ENCODE measurements at places on chromosomes 11 and 22. TPM values are rescaled to one million over a fixed set of nuclear protein-coding genes. Genes with fewer than 3 reads are reported as not detected.

GRCh38 chr22:37312549-37313183, 30.4 kb downstream of the CYTH4 start:
- no peak for DNase-seq

- peak; percentile 81 for DNase-seq
These were observed 21.6 kb downstream of the PPARA start for GRCh38 chr22:46171940-46172339.

GRCh38 chr11:13258855-13259254, 18.7 kb upstream of the BMAL1 start:
- no peak for DNase-seq

- peak; percentile 3 for DNase-seq
These were observed 73.6 kb upstream of the MYO18B start for GRCh38 chr22:25668437-25668836.

DNA sequence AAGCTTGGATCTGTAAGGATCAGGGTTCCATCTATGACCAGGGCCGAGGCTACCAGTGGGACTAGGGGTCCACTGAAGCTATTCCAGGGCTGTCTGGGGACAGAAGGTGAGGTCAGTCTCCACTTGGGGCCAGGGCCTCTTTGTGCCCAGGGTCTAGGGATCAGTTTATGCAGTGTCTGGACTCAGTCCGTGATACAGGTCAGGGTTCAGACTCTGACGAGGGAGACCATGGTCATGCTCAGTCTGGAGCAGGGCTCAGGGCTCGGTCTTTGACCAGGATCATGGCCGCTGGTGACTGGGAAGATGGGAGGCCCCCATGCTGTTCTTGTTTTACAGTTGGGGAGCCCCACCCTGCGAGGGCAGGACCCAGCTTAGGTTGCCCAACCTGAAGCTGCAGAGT, 11.8 kb downstream of the TSSC4 start:
- no peak for DNase-seq

Gene FXYD2
- total RNA-seq, result not detected

DNA sequence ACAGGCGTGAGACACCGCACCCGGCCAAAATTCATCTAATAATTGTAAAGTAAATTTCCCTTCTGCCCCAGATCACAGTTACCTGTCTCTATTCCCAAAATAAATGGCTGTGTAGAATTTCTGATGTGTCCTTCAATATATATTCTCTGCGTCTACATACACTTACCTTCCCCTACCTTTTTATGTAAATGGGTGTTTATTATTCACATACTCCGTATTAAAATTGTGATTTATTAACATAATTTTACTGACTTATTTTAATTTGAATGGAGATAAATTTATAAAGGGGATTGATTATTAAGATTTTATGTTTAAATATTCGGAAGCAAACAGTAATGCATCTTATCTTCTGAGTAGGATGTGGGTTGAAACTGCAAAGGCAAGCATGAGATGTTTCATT, 16.4 kb upstream of the ZNF280A start:
- no peak for DNase-seq

GRCh38 chr22:42688241-42689211, 32.1 kb downstream of the A4GALT start:
- DNase-seq, result peak; percentile 93

GRCh38 chr11:33507356-33507755, 193.3 kb downstream of the C11orf91 start:
- DNase-seq, result no peak

- DNase-seq, result peak; percentile 95
These were observed 63.4 kb downstream of the NRXN2 start for GRCh38 chr11:64659417-64660144.

GRCh38 chr22:47013861-47014635, 251.6 kb downstream of the TBC1D22A start:
- DNase-seq, result no peak

GRCh38 chr11:67356864-67357561, 3.7 kb upstream of the POLD4 start:
- peak; percentile 77 for DNase-seq

Gene CARS1
- total RNA-seq, result 44.3 TPM

Gene INS
- not detected for total RNA-seq

DNA sequence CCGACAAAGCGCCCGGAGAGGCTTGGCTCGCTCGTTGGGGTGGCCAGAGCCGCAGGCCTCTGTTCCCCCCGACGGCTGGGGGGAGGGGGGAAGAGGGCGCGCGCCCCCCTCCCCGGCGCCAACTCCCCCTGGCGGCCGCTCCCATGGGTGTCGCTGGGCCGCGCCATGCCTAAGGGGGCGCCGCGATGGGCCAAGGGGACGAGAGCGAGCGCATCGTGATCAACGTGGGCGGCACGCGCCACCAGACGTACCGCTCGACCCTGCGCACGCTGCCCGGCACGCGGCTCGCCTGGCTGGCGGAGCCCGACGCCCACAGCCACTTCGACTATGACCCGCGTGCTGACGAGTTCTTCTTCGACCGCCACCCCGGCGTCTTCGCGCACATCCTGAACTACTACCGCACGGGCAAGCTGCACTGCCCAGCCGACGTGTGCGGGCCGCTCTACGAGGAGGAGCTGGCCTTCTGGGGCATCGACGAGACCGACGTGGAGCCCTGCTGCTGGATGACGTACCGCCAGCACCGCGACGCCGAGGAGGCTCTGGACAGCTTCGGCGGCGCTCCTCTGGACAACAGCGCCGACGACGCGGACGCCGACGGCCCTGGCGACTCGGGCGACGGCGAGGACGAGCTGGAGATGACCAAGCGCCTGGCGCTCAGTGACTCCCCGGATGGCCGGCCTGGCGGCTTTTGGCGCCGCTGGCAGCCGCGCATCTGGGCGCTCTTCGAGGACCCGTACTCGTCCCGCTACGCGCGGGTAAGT, 1.4 kb downstream of the KCNC1 start:
- no peak for DNase-seq

Gene ANO5
- not detected for total RNA-seq

DNA sequence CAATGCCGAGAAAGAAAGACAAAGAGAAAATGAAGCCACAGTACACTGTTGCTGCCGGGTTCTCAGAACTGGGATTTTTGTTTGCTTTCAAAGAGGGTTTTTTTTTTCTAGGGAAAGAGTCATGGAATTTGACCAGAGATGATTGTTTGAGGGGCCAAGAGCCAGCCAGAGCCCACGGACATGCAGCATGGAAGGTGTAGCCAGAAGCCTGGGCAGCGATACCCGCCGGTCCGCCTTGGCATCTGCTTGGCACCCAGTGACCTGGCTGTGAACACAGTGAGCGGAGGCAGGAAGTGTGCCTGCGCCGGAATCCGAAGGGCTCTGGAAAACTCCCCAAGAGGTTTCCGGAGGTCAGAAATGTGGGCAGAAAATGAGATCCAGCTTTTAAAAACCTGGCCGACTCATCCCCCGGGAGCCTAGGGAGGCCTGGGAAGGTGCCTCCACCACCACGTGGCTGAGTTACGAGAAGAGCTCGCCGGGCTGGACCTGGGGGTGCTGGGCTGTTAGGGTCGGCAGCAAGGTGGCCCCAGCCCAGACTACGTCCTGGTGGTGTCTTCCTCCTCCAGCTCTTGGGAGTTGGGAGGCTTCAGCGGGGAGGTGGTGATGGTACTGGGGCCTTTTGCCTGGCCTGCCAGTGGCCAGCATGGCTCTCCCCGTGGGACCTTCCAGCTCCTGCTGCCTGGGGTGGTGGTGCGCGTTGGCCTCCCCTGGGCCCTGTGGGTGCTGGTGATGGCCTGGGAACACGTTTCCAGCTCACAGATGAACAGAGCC, 61.6 kb upstream of the PPARA start:
- DNase-seq, result peak; percentile 91

Gene MMP7
- total RNA-seq, result not detected

Gene APOL5
- total RNA-seq, result not detected

Gene SYT9
- not detected for total RNA-seq

GRCh38 chr11:128691802-128692752, 1.8 kb upstream of the FLI1 start:
- no peak for DNase-seq

GRCh38 chr11:87263979-87264378, 226.2 kb downstream of the TMEM135 start:
- DNase-seq, result no peak

Gene TSSK2
- not detected for total RNA-seq

GRCh38 chr11:76657187-76658170, 13.1 kb downstream of the LRRC32 start:
- no peak for DNase-seq

DNA sequence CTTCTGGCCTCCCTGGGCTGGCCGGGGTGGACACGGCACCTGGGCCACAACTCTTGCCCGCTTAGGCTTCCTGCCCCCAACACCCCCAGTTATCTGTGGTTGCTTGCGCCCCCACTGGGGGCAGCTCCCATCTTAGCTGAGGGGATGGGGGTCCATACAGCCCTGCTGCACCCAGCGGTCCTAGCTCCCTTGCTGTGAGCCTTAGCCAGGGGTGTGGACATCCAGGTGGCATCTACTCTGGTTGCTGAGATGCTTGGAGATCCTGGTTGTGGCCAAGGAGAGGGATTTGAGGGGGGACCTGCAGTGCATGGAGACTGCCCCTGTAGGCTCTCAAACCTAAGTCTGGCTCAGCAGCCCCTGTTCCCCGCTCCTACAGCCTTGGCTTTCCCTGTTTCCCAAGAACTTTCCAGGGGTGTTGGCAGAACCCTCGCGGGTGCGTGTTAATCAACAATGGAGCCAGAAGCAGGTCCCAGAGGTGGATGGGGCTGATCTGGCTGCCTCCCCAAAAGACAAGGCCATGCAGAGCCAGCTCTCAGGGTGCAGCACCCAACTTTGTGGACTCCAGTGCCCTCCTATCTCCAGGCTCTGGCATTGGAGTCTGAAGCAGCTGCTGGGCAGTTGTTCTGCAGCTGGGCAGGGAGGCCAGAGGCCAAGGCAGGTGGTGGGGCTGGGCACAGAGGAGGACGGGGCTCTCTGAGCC, 3.3 kb downstream of the KCNQ1 start:
- DNase-seq, result no peak

- no peak for DNase-seq
These were observed 339.4 kb downstream of the CADM1 start for GRCh38 chr11:115164774-115165173.

DNA sequence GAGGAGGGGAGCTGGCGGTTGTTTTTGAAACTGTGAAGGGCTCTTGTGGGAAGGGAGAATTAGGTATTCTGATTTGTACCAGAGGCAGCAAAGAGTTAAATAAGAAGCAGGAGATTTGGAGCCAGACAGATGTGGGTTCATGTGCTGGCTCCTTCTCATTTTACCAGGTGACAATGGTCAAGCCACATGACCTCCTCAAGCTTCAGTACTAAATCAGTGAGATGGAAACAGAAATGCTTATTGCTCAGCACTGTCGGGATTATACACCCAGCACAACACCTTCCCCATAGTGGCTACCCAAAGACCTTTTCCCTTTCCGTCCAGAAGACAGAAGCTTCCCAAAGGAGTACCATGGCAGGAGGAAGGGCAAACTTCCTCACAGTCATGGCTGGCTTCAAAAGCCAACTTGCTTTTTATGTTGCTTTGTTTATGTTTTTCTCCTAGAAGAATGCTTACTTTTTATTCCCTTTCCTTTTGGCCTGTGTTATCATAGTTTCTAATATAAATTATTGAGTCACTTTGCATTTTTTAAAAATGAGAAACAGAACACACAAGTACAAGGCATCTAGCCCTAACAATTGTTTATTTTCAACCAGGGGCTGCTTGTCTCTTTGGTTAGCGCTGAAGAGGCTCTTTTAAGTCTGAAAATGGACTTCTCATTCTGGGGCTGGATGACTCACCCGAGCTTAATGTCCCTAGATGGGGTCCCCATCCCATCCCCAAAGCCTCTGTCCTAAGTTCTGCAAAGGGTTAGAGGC, 181.5 kb upstream of the ZBED5 start:
- no peak for DNase-seq

DNA sequence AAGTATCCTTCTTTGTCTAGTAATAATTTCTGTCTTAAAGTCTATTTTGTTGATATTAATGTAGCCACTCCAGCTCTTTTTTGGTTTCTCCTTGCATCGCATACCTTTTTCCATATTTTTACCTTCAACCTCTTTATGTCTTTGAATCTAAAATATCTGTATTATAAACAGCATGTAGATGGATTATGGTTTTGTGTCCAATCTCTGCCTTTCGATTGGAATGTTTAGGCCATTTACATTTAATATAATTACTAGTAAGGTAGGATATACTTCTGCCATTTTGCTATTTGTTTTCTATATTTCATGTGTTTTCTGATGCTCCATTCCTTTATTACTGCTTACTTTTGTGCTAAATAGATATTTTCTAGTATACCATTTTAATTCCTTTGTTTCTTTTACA, 39.5 kb downstream of the TMPRSS5 start:
- no peak for DNase-seq

GRCh38 chr11:127875131-127875530, 712.2 kb downstream of the ETS1 start:
- no peak for DNase-seq

GRCh38 chr11:75188671-75189070, 37.8 kb downstream of the SLCO2B1 start:
- DNase-seq, result peak; percentile 62

Gene KLHL35
- 1.8 TPM for total RNA-seq

- no peak for DNase-seq
These were observed 11.4 kb upstream of the OR5AK2 start for GRCh38 chr11:56977314-56977713.

DNA sequence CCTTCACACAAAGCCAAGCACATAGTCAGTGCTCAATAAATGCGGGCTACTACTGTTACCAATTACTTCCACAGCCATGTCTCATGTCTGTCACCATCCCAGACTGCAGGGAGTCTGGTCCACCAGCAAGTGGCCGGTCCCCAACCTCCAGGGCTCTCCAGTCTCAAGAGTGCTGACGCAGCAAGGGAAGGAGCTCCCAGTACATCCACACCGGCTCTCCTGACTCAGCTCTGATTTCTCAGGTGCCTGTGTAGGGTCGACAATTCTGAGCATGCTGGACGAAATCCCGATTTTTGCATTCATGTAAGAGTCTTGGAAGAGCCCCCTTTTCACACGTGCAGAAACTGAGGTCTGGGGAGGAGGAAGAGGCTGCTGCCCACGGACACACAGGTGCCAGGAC, 10.3 kb upstream of the NEFH start:
- no peak for DNase-seq

DNA sequence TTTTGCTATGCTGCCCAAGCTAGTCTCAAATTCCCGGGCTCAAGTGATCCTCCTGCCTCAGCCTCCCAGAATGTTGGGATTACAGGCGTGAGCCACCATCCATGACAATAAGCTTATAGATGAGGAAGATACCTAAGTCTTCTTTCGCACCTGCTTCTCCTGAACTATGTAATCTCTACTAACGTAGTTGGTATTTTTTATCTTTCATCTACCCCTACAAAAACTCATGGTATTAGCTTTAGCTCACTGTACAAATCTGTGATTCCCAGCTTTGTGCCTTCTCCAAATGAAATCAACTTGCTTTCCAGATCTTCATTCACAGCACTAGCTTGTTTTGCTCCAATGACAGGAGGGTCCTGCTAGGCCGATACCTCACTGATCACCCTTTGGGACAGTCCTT, 36.4 kb downstream of the PI4KA start:
- no peak for DNase-seq

- no peak for DNase-seq
These were observed 9.4 kb downstream of the SLC5A12 start for GRCh38 chr11:26712497-26712896.

- no peak for DNase-seq
These were observed 1.4 kb downstream of the OTOG start for GRCh38 chr11:17548444-17548843.

GRCh38 chr11:34343153-34343552, 14.7 kb downstream of the ABTB2 start:
- DNase-seq, result peak; percentile 91

Data from RPMI7951 (cell line).